Suppressor macrophage treated with lipopolysaccharide for 1 hour (primary cell): ENCODE measurements at places on chromosomes 2 and 18.

GRCh38 chr2:237509905-237510304, 22.9 kb downstream of the MLPH start:
- DNase-seq, result no peak

GRCh38 chr2:12637754-12638153, 79.0 kb upstream of the TRIB2 start:
- peak; percentile 14 for DNase-seq

DNA sequence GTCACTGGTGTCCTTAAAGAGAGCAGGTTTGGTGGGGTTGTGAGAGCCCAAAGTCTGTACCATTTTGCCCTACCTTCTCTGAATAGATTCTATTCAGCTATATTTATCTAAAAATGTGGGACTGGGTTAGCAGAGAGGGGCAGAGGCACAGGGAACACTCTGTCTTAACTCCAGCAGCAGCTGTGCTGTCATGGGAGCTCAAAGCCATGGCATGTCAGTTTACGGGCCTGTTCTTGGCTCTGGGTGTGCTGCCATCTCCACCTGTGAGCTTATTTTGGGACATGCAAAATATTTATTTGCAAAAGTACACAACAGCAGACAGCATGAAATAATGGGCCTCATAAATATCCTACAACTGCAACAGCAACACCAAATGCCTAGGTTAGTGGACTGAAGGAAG, 129.6 kb upstream of the KCTD1 start:
- DNase-seq, result no peak

DNA sequence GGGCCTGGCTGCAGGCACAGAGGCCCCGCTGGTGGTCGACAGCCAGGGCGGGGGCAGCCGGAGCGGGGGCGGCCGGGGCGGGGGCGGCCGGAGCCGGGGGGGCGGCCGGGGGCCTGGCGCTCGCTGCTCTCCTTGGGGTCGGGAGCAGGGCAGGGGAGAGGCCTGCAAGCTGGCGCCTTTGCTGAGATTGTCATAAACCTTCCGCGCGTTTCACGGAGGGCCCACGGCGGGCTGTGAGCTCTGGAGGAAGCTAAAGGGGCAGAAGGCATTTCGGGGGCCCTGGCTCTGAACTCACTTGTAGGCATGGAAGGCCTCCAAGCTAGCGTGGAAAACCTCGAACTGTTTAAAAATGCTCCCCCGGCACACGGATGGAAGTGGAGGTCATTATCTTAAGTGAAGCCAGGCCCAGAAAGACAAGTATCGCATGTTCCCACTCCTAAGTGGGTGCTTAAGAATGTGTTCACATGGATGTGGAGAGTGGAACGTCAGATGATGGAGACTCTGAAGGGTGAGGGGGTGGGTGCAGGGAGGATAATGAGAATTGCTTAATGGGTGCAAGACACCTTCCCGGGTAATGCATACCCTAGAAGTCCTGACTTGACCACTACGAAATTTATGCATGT, 629 bp downstream of the PRELID3A start:
- peak; percentile 38 for DNase-seq

- DNase-seq, result no peak
These were observed 57.3 kb upstream of the SNTG2 start for GRCh38 chr2:893311-893710.

- DNase-seq, result peak; percentile 49
These were observed 1389.8 kb upstream of the TMEFF2 start for GRCh38 chr2:193584522-193584938.

DNA sequence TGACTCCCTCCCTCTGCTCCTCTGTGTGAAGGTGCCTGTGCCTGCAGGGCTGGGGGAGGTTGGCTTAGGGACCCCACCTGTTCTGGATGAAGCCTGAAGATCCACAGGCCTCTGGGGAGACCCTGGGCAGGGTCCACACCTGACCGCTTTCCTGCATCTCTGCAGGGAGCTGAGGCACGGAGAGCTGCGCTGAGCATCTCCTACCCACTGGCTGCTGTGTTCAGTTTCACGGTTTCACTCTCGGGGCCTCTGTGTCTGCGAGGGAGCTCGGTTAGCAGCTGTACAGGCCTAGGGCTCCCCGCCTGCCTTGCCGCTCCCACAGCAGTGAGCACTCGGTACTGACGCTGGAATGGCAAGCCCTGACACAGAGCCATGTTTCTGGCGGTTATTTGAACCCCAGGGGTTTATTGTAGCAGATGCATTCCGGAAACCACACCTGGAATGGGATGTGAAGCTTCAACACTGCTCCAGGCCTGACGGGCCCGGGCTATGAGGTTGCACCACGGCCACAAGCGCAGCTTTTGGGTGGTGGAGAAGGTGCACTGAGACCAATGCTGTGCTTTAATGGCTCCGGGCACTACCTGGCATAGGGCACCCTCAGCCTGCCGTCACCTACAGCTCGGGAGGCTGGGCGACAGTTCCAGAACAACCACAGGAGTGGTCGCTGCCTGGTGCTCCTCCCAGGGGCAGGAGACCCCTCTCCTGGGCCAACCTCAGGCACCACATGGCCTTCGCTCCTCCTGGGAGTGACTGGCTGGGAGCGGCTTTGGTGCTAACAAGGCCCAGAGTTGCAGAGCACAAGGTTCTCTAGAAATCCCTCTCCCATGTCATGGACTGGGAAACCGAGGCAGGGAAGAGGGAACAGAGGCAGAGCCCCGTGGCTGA, 257.9 kb downstream of the NDUFA10 start:
- no peak for DNase-seq

DNA sequence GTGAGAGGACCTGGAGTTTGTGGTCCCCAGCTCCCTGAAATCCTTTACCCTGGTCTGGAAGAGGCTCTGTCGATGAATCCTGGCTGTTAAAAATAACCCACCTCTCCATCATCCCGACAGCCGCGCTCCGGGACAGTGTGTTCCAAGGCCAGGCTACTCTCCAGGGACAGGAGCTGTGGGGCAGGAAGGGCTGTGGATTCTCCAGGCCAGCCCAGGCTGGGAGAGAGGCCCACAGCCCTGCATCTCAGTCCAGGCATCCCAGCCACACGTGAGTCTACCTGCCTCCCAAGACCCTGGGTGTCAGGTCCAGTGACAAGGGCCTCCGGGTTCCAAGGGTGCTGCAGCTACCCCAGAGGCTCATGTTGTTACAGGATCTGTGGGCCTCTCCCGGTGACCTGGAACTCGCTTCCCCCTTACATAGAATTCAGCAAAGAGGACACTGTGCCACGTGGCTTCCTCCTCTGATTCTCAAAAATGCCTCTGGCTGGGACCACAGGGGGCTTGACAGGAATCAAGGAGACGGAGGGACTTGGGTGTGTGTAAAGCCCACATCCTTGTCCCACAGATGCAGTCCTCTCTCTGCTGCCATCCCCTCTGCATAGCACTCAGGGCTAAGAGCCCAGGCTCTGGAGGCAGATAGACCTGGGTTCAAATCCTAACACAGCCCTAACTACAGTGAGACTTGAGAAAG, 17.3 kb downstream of the ADRA2B start:
- DNase-seq, result no peak

DNA sequence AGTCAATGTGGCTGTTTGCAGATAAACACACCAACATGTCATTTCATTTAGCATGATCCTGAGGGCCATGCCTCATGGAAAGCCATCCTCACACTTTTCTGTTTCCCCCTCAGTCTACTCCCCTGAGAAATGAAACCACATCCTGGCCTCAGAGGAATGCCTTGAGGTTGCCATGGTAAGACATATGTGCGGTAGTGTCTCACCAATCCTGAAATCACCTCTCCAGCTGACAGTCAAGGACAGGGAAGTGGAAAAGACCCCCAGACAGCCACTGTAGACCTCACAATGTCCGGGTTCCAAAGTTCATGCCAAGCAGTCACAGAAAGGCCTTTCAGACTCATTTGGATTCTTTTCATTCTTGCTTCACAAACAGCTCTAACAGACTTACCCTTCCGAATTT, 175.2 kb upstream of the PKDCC start:
- no peak for DNase-seq

DNA sequence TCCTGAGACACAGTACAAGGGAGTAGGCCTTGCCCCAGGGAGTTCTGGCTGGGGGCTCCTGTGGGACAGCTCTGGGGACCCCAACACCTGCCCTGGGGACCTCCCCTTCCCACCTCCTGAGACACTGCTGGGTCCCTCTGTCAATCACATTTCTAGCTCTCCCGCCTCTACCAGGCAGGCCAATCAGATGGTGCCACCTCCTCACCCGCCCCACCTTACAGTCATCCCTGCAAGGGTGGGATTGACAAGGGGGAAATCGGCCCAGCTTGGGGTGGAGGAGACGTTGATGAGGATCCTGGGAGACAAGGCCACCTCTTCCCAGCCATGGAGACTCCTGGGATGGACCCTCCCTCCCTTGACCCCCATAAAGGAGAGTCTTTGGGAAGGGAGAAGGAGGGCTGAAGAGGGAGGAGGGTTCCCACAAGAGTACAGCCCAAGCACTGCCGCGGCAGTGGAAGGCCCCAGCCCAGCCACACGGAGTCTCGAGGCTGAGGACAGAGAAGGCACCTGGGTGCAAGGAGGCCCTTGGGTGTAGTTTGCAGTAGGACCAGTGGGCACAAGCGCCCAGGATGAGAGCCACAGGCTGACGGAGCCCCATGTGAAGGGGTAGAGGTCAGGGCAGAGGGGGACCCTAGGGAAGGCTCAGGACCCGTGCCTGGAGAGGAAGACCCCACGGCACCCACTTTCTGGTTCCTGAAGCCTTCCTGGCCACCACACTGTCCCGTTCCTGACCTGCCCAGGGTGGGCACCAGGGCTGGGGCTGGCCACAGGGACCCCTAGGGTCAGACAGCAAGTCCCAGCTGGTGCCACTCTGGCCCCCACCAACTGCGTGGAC, 109.9 kb upstream of the OTOS start:
- DNase-seq, result no peak

DNA sequence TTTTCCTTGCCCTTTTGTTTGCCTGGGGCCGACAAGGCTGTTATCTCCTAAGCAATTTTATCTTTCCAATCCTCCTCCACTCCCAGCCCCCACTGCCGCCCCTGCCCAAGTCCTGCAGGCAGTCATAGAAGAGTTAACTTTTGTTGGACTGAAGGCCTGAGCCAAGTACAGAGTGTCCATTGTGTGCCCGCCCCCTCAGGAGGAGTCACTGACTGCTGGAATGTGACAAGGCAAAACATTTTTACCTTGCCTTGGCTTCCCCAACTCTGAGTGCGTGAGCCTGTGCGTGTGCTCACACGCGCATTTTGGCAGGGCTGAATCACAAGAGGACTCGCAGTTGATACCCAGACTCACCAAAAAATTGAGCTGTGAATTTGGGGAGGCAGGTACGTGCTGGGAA, 16.2 kb downstream of the SETBP1 start:
- DNase-seq, result no peak

DNA sequence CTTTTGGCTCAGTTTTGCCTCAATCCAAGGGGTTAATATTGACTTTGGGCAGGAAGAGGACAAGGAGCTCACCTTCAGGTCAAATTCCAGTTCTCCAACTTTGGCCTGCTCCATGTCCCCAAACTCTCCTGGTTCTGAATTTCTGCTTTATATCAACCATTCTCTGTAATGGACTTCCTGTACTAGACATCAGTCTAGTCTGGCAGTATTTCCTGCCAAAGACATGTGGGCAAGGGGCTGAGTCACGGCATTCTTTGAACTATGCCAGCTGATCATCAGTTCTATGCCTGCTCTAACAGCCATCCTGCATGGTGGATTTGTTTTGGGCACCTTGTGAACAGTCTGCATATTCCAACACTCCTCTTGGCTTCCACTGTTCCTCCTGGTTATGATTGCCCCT, 199.4 kb downstream of the ZEB2 start:
- peak; percentile 58 for DNase-seq

DNA sequence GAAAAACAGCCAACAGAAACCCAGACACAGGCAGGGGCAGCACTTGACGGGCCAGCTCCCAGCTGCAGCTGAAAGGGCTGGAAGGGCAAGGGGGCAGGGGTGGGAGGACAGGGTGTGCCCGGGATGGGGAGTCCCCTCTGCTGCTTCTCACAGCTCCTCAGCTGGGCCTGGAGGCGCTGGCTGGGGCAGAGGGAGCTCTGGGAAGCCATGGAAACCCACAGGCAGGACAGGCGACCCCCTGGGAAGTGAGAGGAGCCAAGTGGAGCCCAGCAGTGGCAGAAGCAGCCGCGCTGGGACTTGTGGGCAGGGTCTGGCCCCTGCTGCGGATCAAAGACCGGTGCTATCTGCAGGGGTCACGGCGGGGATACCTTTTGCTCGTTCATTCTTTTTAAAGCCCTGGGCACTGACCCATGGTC, 20.7 kb downstream of the OTOF start:
- DNase-seq, result no peak

DNA sequence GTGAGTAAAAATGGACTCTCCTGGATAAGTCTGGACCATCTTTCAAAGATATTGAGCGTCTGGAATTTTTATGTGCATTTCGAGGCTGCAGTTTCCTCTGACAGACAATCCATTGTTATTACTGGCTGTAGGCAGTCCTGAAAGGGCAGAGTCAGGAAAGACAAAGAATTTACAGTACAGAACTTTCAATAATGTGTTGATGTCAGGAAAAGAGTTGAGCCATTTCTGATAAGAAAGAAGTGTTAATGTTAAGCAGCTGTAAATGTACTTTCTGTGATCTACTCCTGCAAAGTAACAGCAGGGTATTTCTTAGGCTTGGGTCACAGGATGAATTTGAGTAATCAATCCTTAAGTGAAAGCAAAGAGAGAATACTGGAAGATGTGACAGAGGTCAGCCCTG, 29.8 kb downstream of the TSPYL6 start:
- DNase-seq, result no peak

DNA sequence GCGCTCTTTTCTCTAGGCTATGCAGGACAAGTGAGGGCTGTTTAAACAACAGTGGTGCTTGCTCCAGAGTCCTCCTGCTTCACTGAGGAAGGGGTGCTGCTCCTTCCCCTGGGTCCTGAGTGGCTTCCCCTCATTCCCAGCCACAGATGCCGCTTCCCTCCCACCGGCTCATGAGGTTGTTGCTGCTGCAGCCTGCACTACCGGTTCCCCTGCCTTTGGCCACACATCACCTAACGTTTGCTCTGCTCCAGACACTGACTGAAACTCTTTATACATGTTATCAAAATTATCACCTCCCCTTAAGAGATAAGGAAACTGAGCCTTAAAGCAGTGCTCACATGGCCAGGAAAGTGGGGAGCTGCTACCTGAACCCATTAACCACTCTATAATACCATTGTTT, 130.8 kb upstream of the LGALSL start:
- no peak for DNase-seq

GRCh38 chr2:42047488-42048298, at the start of gene PKDCC:
PKDCC (plus strand) TSS chr2:42048021; CDS start chr2:42048200, 179 bp downstream.
- peak; percentile 67 for DNase-seq
